ENCODE measurements at places on chromosomes 1 and 21.

DNA sequence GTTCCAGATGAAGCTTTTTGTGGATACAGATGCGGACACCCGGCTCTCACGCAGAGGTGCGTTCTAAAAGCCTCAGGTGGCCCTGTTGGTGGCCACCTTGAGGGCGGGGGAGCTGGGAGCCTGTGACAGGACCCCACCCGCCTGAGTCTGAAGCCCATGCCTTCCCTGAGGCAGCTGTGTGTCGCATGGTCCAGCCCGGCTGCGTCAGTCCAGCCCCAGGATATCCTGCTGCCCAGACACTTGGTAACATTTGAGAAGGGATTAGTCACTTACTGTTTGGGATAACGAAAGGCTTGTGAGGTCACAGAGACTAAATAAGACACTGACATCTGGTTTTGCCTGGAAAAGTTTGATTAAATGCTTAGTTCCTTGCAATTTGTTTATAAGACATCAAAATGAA lies 68.9 kb downstream of the UCK2 start:
- no peak for DNase-seq

- DNase-seq, result peak; percentile 86
These were observed 8.7 kb upstream of the PIK3C2B start for GRCh38 chr1:204503122-204503912.

GRCh38 chr1:157226739-157227138 lies 88.5 kb upstream of the ETV3 start:
- no peak for DNase-seq

DNA sequence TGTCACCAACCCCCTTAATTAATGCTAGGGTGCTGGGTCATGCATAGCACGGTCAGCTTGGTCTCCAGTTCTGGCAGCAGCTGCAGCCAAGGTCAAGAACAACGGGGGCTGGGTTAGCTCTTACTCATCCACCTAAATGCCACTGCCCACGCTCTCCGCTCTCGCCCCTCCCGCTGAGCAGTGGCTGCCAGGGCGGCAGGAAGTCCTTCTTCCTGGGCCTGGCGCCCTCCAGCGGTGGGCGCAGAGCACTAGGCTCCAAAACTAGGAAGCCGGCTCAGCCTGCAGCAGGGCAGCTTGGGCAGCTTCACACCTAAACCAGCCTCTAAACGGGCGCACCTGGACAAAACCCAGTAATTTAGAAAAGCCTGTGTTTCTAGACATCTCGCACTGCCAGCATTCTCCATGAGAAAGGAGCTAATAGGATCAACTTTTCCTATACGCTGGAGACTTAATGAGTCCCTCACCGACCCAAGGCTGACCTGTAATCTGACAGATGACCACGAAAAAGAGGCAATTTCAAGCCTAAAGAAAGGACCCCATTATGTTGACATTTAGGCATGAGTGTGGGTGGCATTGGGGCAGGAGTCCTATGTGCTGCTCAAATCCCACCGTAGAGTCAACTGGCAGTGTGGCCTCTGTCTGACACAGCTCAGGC lies 78.4 kb upstream of the LRRN2 start:
- DNase-seq, result peak; percentile 45

DNA sequence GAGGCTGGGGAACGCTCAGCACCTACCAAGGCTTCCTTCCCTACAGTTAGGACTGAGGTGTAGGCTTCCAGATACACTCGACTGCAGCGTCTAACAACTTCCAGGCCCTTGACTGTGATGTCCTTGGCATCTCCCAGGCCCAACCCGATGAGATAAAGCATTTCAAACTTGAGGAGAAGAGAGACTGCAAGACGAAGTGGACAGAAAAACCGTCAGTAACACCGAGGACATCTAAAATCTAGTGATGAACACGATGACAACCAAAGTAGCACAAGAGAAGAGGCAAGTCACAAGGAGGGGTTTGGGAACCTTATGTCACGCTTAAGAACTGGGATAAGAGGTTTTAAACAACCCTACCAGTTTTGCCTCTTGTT lies 314 bp downstream of the DPH5 start:
- DNase-seq, result no peak

DNA sequence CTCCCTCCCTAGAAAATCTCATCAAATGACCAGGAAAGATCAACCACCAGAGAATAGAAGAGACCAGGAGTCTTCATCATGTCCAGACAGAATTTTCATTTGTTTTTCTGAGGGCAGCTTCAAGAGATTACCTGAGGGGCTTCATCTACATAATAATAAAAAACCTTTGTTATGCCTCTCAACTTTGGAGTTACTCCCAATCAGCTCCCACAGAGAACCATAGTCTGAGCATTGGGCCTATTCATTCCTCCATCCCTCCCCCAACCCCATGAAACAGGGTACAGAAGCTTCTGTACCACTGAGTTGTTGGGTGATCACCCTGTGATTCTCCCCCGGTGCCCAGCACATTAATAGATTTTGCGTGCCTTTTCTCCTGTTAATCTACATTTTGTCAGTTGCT lies 53.3 kb upstream of the PRRC2C start:
- no peak for DNase-seq

DNA sequence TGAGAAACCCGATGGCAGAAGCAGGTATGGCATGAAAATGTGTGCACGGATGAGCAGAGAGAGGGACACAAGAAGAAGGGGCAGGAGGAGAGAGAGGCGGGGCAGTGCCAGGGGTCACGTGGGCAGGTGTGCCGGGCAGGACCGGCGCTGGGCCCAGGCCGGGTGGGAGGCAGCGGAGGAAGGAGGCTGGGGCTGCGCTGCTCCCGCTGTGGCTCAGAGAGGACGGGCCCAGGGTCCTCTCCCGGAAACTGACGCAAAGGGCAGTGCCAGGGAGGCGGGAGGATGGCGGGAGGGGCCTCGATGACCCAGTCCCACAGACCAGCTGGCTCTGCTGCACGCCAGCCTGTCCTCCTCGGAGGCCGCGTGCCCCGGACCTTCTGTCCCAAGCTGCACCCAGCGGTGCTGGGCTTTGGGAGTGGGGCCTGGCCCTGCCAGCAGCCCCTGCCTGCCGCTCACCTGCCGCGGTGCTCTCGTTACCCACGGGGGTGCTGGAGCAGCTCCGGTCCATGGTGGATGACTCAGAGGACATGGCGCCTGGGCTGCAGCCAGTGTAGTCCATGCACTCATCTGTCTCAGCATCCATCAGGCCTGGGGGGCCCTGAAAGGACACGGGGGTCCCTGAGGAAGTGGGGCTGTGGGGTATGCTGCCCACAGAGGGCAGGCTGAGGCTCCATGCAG lies 153.9 kb downstream of the CASZ1 start:
- DNase-seq, result no peak

GRCh38 chr1:92881391-92881790 lies 49.6 kb downstream of the RPL5 start:
- no peak for DNase-seq
